Stimulated activated naive CD4-positive, alpha-beta T cell (primary cell): ENCODE measurements at places on chromosomes 1 and 21.

DNA sequence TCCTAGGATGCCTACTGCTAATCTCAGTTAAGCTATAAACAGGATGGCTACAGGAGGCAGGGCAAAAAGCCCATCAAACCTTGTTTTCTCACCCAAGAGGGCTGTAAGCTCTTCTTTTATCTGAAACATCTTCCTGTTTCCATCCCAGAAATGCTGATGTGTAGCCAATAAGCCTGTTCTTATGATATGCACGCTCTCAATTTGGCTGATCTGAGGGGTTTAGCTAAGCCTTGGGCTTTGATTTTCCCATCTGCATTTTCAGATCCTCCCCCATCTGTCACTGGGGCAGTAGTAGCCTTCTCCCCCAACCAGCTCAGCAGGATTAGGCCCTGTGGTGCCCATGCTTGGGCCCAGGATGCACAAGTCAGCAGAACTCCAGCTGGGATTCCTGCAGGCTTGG, 105.0 kb downstream of the BRINP2 start:
- no peak for DNase-seq

GRCh38 chr1:221435504-221435904, 306.4 kb downstream of the DUSP10 start:
- DNase-seq: no peak

DNA sequence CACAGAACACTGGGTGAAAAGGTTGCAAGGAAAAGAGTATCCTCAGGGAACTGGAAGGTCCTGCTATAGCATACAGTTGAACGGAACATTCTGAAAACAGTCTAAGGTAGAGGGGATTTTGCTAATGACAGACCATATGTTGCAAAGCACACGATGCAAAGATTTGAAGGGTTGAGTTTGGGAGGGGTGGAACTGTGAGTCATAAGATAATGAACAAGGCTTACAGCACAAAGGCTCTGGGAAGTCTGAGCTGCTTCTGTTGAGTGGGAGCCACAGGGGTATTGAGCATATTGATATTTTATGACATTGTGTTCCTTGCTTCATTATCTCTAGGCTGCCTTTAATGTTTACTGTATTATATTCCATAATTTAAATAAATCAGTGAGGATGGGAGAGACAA, 104.9 kb downstream of the PLPPR4 start:
- no peak for DNase-seq

DNA sequence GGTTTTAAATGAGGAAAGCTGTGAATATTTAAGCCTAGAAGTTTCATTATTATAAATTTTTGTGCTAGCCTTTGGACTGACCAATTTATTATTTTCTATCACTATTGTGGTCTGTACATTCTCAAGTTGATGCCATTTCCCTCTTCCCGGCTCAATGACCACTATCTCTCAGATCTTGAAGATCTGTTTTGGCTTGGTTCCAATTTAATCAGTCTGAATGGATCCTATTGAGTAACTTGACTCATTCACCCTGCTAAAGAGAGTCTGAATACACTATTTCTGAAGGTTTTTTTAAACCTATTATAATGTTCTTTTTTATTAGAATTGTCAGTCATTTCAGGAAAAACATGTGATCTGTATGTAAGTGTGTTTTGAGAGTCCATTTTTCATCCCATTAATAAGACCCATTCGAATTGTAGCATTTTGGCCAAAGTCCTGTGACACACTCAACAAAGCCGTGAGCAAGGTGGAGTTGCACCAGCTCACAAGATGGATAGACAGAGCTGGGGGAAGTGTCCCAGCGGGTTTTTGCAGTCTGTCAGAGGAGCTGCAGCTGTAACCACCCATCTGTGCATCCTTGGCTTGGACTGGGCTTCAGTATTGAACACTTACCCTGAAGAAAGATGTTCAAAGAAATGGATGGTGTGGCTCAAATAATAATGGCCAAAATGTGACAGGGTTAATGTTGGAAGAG, 145.6 kb downstream of the NFIA start:
- DNase-seq: no peak

GRCh38 chr1:230858236-230858820, 10.0 kb downstream of the C1orf198 start:
- no peak for DNase-seq

DNA sequence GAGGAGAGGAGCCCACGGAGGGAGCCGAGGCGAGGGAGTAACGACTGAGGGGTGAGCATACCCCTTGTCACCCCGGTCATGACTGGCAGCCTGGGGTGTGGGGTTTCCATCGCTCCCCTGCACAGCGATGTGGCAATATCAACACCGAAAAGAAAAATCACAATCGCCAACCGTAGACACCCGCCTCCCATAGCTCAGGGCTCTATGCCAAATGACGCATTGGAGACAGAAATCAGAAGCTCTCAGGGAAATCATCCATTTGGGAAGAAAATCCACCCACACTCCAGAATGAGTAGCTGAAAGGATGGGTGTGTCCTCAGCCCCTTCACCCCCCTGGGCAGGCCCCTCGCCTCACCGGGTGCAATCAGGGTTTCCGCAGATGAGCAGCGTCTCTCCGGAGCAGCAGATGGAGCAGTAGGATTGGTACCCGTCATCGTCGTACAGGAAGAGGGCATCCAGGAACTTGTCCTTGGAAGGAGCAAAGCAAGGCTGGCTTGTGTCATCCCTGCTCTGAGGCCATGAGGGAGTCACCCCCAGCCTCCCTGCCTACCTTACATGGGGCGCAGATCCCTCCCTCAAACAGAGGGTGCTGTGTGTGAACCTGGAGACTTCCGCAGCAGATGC, 2.5 kb downstream of the DNMT3L start:
- no peak for DNase-seq

- no peak for DNase-seq
Measured at GRCh38 chr1:85283475-85284199, 7.2 kb upstream of the BCL10 start.

DNA sequence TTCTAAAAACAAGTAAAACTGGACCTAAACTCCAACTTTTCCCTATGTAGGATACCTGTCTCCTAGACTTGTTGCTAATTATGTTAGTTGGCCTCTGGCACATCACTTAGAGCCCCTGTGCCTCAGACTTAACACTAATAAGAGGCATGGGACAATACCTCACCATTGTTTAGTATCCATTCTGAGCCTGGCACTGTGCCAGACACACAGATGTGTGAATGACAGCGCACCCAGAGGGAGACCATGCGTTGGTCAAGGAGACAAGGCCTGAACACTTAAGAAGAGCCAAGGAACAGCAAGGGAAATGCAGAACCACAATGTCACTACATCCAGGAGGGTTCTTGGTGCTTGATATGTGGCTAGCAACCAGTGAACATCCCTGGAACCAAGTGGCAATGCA, 189.1 kb downstream of the FGGY start:
- DNase-seq: no peak

DNA sequence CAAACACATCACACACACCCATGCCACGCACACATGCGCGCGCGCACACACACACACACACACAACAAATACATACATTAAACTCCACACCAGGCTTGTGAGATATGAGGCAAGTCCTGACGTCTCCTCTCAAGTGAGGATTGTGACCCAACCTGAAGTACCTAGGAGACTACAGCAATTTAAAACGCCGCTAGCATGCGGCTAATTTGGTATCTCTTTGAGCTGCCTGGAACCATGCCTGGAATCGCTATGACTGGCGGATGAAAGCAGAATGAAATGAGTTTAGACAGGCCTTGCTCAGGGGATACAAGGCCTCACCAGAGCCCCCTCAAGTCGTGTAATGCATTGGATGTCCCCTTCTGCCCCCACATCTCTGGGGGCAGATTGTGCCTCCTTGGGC, 1.6 kb upstream of the RAB7B start:
- no peak for DNase-seq

GRCh38 chr1:193960040-193960439, 773.6 kb upstream of the B3GALT2 start:
- no peak for DNase-seq

DNA sequence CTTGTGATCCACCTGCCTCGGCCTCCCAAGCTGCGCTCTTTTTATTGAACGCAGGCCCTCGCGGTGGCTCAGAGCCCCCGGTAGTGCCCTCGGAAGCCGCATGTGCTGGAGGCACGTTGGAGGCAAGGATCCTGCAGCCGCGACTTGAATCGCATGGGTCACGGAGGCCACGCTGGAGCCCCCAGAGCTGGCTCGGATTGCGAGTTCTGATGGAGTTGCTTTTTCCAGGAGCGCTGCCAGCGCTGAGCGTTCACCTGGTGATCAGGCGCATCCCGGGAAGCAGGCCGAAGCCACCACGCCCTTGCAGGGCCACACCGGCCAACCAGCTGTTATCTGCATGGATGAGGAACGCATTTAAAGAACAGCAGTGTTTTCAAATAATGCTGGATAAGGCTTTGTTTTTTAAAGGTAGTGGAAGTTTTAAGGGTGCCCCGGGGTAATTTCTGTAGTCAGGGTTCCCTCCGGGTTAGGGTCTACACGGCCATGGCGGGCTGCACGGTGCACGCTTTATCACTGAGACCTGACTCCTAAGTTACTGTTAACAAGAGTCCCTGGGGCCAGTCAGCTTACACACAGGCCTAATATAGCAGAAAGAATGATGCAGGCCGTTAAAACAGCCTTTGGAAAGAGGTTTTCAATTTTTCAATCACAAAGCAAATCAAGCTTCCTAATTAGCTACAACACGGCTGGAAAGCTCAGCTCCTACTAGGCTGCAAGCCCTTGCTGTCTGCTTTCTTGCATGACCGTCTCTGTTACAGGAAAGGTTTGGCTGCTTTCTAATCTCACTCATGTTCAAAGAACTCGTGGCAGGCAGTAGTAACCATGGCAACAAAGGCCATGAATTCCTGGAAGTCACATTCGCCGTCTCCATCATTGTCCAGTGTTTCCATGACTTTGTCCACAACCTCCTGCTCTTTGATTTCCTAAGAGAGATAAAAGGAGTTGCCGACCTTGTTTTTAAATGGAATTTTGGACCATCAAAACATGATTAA, 6.0 kb downstream of the S100B start:
- no peak for DNase-seq

DNA sequence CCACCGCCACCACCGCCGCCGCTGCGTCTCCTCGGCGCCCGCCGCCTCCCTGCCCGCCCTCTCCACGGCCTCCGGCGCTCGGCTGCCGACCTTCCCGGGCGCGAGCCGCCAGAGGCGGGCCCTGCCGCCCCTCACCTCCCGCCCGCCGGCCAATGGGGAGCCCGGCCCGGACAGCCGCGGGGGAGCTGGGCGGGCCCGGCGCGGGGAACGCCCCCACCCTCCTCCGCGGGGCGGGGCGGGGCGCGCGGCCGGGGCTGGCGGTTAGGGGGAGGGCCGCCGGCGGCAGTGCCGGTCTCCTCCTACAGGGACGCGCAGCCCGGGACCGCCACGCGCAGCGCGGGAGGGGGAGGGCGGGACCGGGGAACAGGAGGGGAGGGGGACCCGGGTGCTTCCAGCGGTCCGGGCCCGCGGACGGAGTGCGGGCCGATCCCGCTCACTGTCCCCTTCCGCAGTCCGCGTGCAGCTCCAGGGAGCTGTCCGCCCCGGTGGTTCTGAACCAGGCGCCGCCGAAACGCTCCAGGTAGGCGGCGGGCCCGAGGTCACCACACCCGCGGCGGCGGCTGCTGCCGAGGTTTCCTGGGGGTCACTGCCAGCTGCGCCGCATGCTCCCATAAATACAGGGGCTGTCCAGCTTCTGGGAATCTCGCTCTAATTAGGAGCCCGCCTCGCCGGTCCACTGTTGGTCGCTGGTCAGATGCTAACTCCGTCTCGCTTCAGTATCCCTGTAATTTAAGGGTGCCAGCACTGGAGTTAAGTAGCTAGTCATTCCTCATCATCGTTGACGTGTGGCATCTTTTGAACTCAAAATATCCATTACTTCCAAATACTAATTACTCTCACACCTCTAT, at the start of gene PGBD5:
TSS of gene PGBD5 (minus strand) at position 87 of the 848 bp plus-strand sequence. CDS start 404 bp downstream, outside the sequence.
- DNase-seq: peak; percentile 15

DNA sequence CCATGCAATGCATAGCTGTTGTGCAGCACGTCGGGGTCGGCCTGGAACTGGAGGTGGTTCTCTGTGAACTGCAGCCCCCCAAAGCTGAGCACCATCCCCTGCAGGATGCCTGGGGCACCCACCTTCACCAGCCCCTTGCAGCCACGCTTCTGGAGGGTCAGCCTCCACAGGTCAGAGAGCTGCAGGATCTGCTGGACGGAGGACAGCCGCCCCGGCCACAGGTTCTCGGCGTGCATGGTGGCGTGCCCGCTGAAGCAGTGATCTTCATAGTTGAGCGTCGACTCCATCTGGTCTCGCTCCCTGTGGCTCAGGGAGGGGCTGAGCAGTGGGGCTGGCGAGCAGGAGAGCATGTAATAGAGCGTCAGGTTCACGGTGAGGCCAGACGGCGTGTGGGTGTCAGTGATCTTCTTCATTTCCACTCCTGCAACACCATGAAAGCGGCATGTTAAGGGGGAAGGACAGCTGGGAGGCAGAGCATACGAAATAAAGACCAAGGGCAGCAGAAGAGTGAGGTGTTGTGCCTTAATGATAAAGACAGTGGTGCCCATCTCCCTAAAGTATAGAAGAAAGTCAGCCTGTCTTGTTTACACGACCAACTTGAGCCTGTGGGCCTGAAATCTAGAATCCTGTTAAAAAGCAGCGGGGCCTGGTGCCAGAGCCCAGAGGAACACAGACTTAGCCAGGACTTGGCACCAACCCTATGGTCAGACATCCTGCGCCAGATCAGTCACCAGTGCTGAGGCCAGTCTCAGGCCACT, 3.0 kb downstream of the KIAA2013 start:
- DNase-seq: no peak

- DNase-seq: no peak
Measured at GRCh38 chr1:212413902-212414327, 771 bp downstream of the PACC1 start.

- DNase-seq: no peak
Measured at GRCh38 chr1:209620487-209620884, 31.7 kb downstream of the LAMB3 start.

DNA sequence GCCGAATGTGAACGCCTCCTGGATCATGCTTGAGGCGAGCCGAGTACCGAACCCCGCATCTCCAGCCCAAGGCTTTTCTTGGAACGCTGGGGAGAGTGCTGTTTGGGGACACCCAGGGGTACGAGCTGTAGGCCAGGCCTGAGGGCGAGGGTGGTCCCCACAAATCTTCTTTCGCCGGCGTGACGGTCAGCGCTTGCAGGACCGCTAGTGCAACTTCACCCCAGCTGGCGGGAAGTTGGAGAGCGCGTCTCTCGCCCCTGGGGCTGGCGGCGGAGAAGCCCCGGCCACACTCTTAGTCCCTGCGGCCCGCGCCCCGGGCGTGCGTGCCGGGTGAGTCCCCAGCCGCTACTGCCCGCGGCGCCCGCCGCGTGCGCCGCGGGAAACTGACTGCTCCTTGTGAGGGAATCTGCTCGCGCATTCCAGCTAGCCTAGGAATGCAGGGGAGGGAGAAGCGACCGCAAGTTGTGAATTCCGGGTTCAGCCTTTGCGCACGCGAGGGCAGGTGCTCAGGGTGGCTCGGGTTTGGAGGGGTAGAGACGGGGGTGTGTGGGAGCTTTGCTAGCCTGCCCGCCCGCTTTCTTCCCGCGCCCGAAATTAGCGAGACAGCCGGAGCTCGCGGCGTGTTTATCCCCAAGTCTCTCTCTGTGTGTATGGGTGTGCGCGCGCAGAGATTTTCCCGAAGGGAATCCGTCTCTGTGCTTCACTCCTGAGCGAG, 884 bp downstream of the LHX4 start:
- no peak for DNase-seq

GRCh38 chr1:152153996-152154395, 5.0 kb downstream of the RPTN start:
- DNase-seq: no peak
